ENCODE measurements at places on chromosomes 2 and 18. TPM values are rescaled to one million over a fixed set of nuclear protein-coding genes. Genes with fewer than 3 reads are reported as not detected.

TEX44 gene
- not detected for total RNA-seq

GPC1 gene
- 154 TPM for total RNA-seq

TNS1 gene
- total RNA-seq = 722 TPM

SLC5A7 gene
- 0.19 TPM for total RNA-seq

HRH4 gene
- total RNA-seq = not detected

GPR45 gene
- total RNA-seq = not detected

NAT8 gene
- not detected for total RNA-seq

COL5A2 gene
- total RNA-seq = 6.8 TPM

RBMS1 gene
- total RNA-seq = 53.0 TPM

Data from Right ventricle myocardium superior (tissue), 1 donor.